ENCODE measurements at places on chromosomes 1 and 21.

GRCh38 chr1:44714944-44715571 is 15.9 kb downstream of the RNU5D-1 start:
- peak; percentile 86 for DNase-seq

- DNase-seq, result no peak
Observed at GRCh38 chr1:37477198-37477931, 3.0 kb downstream of the ZC3H12A start.

DNA sequence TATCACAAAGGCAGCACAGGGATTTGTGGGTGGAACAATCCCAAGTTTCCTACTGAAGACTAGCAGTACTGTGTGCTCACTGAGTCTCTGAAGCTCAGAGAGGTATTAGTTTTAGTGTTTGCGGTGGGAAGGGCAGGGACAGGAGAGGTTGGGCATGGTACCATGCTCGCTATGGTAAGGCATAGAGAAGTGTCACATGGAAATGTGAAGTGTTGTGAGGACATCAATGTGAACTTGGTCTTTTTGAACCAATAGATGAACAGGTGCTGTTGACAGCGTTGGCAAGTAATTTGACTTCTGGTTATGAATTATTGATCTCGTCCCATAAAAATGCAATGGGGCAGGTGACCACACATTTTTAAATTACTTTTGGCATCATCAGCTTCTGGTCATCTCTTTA is 55.8 kb upstream of the ADAMTS1 start:
- DNase-seq, result no peak

DNA sequence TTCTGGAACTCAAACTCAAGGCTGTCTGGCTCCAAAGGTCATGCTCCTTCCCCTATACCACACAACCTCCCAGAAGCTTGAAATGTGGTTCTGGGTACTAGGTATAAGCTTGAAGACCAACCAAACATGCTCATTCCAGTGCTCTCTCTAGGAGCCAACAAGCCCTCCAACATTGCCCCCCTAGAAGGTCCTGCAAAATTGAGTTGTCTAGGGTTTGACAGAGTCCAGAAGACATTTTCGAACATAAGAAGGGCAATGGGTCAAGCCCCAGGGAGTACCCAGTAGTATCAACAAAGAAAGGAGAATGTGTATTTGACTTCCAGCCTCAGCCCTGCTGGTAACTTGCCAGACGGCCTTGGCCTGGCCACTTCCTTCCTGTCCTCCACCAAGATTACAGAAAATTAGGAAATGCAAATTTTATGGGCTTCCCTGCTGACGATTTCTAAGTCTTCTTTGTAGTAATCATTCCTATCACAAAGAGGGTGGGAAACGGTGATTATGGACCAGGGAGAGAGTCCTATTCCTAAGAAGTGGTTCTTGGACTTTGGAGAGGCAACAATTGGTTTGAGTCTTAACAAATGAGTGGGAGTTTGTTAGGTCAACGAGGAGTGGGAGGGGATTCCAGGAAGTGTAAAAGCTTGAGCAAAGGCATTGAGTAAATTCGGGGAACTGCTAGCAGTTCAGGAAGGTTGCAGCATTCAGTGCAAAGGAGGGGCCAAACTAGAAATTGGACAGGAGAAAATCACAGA is 18.7 kb upstream of the SLAMF1 start:
- DNase-seq, result peak; percentile 81

All from MV-4-11 (cell line).